ENCODE measurements at places on chromosomes 3 and 15.

DNA sequence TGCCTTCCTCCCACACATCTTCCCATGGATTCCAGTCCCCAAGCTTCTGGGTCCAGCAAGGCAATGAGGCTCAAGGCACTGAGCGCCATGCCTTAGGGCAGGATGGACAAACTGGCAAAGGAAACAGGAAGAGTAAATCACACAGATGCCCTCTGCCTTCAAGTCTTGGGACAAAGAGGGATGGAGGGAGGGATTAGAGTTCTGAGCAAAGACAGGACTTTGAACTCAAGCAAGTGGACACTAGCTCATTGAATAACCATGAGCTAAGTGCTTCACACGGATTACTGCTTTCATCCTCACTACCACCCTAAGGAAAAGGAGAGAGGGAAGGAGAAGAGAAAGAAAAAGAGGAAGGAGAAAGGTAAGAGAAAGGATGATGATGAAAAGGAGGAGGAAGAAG, 7.6 kb upstream of the THBS1 start:
- no peak for DNase-seq

GRCh38 chr3:136070953-136071949, 105.7 kb downstream of the PPP2R3A start:
- DNase-seq: no peak

DNA sequence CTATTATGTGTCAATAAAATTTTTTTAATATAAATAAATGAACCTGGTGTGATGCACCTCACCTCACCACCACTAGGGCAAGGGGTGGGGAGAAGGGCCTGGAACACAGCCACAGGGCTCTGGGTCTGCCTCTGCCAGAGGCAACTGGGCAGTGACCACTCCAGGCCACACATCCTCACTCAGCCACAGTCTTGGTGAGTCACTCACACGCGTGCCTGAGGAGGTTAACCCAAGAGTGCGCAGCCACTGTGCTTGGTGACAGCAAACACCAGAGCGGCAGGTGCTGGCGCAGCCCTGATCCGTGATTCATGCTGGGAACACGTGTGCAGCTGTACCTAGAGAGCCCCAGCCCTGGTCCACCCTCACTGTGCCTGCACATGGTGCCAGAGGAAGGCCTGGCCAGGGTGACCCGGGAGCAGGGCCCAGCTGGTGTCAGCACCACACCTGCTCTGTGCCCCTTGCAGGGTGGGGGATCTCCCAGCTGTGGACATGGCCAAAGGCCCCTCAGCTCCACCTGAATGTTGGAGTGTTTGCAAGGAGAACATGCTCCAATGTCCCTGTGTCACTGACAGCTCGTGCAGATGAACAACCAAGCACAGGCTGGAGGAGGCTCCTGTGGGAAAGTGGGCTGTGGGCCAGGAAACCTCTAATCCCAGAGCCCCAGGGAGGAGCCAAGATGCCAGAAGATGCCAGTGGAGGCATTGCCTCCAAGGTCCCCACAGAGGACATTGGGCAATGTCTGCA, 2.1 kb downstream of the SLC41A3 start:
- DNase-seq: peak; percentile 8

DNA sequence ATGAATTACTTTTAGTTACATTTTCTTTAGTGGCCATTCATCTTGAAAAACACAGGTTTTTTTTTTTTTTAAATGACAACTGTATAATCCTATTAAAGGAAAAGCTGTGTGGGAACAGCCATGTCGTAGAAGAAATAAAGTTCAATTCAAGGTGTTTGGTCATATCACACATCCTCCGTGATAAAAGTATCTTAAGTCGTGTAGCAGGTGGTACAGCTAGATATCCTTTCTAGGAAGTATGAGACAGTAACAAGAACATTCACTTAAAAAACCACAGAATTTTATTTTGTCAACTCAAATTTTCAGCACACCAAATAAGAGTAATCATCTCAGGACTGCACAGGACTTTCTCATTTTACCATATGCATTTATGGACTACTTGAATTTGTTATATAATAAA, 16.1 kb downstream of the ZDHHC23 start:
- DNase-seq: no peak

DNA sequence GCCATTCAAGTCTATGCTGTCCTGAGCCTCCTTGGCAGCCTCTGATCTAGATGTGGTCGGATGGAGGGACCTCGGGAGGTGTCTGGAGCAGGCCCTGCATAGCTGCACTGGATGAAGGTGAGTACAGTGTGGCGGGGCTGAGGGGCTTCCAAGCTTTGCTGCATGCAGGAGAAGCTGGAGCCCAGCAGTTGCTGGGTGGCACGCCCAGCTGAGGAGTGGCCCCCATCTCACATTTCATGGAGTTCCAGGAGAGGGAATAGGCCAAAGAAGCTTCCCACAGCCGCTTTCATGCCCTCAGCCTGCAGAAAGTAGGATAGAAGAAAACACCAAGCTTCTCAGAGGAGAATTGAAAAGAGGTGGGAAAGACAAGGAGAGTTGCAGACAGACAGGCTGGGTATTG, 48.3 kb upstream of the PRR20G start:
- DNase-seq: no peak

GRCh38 chr3:141469720-141470119, 17.1 kb upstream of the RASA2 start:
- no peak for DNase-seq

DNA sequence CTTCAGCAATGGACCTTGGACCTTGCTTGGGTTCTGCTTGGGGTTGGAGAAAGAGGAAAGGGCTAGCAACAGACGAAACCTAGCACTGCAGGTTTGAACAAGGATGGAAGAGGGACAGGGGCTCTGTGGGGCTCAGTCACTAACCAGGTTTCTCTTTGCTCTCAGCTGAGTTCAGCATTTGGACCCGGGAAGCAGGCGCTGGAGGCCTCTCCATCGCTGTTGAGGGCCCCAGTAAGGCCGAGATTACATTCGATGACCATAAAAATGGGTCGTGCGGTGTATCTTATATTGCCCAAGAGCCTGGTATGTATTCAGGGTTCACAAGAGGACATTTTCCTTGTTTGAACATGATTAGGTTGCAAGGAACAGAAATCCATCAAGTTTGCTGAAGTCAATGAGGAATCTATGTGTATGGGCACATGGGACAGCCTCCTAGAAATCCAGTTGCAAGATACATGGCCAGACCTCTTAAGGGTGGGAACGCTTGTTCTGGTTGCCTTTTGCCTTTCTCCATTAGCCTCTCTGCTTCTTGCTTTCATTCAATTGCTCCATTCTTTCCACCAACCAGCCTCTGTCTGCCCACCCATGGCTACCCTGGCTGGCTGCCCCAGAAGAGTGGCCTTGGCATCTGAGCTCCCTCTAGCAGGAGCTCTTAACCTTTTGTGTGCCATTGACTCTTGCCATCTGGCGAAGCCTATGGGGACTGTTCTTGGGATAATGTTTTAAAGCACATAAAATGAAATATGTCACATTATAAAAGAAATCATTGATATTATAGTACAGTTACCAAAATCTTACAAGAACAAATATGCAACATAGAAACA, 55.9 kb downstream of the DNASE1L3 start:
- no peak for DNase-seq

DNA sequence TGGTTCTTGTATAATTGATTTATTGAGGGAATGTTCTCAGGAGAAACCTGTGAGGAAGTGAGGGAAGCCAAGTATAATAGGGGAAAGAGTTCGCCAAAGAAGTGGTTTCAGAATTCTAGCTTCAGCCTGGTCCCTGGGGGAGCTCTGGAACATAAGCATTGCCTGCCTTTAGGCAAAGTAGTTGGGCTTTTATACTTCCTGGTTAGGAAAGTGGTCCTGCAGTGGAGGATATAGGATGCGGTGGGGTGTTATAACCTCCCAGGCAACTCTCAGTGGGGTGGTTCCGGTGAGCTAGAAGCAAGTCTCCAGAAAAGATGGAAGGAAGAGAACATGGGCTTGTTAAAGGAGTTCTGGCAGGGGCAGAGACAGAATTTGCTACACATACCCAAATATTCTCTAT, 22.7 kb upstream of the RBMS3 start:
- no peak for DNase-seq

- DNase-seq: no peak
Measured at GRCh38 chr3:32498252-32498651, 4.4 kb downstream of the CMTM6 start.

DNA sequence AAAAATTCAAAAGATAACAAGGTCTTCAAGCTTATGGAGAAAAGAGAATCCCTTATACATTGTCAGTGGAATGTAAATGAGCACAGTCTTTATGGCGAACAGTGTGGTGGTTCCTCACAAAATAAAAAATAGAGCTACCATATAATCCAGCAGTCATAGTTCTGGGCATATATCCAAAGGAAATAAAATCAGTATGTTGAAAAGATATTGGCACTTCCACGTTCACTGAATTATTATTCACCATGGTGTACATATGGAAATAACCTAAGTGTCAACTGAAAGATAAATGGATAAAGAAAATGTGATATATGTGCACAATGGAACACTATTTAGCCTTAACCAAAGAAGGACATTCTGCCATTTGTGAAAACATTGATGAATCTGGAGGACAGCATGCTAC, 1161.2 kb downstream of the ROBO2 start:
- no peak for DNase-seq

DNA sequence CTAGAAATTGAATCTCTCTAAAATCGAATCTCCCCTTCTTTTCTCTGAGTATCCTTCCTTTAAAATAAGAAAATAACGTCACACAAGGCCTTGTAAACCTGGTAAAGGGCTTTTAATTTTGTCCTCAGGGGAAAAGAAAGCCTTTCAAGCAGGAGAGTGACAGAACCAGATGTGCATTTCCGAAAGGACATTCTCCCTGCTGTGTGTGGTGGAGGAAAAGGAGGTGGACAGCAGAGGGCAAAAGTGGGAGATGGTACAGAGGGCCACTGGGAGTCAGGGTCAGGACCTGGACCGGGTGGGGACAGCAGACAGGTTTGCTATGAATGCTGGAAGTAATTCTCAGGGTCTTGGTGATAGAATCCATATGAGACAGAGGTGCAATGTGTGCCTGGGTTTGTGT, 127.6 kb downstream of the RORA start:
- DNase-seq: no peak

DNA sequence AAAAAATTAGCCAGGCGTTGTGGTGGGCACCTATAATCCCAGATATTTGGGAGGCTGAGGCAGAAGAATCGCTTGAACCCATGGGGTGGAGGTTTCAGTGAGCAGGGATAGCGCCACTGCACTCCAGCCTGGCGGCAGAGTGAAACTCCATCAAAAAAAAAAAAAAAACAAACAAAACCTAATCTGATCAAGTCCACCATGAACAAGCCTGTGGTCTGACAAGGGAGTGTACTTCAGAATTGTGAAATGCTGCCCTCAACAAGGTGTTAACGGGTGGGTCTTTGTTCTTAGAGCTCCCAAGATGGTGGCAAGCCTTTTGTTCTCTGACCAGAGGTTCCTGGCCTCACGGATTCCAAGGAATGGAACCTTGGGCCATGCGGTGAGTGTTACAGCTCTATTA, 24.2 kb upstream of the SLC30A4 start:
- no peak for DNase-seq

DNA sequence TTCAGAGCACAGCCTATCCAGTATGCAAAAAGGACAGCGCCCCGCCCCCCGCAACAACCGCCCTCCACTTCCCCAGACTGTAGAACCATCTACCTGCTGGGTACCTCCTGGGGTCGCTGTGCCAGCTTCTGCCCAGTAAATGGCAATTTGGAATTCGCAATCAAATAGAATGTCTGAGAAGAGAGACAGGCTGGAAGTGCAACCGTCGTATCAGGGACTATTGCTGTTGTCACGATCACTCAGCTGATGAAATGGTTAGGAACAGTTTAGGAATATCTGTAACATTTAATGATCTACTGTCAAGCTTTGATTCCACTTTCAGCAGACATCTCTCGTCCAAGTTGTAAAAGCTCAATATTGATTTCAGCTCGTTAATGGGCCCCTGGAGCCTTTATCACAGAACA, 13.3 kb upstream of the PARL start:
- DNase-seq: no peak

Measured in stimulated activated naive CD8-positive, alpha-beta T cell treated with anti-CD3 and anti-CD28 coated beads, Interleukin-15, Interleukin-2, amounts not matched to agents 100 U/mL and 50 U/mL, for 24 hours (primary cell).